ENCODE measurements at places on chromosomes 2 and 18.
A peak's percentile ranks its signal among the peaks of the same experiment; 100 is the strongest.

GRCh38 chr2:150280231-150280630, 207.2 kb downstream of the RND3 start:
- H3K36me3 ChIP-seq: no peaks in the 10 kb centered on the region
- peak; percentile 68 for DNase-seq
- no peaks in the 10 kb centered on the region for H3K4me1 ChIP-seq
- H3K27me3 ChIP-seq: no peaks in the 10 kb centered on the region

- no peaks in the 10 kb centered on the region for H3K36me3 ChIP-seq
- no peak overlapping the region for H3K4me3 ChIP-seq
- H3K27ac ChIP-seq: no peak overlapping the region
- H3K4me1 ChIP-seq: no peaks in the 10 kb centered on the region
These were observed 32.8 kb downstream of the FAM124B start for GRCh38 chr2:224369028-224369632.

- no peak for DNase-seq
- no peaks in the 10 kb centered on the region for H3K4me1 ChIP-seq
- no peak overlapping the region for H3K27ac ChIP-seq
- no peak overlapping the region for H3K4me3 ChIP-seq
- no peaks in the 10 kb centered on the region for H3K27me3 ChIP-seq
- no peaks in the 10 kb centered on the region for H3K36me3 ChIP-seq
These were observed 37.4 kb upstream of the GPC1 start for GRCh38 chr2:240397924-240398645.

DNA sequence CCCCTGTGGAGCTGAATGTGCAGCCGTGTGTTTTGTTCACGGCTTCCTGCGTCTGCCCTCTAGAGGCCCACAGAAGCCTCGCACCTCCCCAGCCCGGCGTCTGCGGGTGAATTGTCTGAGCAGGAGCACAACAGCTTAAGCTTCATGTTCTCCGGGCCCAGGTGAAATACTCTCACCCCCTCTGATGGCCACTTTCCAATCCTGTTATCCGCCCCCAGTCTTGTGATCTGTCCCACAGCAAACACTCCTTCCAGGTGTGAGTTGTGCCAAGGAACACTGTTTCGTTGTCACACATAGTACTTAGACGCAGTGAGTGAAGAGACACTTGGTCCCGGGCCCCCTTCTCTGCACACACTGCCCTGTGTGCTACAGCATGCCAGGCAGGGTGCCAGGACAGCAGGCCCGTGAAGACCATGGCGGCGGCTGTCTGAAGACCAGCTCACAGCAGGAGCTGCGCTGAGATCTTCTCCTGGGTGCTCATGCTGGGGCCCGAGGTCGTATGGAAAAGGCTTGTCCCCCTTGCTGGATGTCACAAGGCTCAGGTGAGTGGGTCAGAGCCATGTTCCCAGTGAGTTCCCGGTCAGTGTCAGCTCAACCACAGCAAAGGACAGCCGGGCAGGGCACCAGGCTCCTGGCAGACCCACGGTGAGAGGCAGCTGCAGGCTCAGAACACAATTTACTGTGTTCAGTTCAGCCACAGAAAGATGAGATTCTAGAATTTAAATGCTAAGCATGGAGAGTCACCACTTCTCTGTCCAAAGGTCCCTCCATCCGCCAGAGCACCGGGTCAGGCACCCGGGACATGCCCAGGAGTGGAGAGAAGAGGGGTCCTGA, 6.8 kb upstream of the PXDN start:
- H3K4me1 ChIP-seq: no peaks in the 10 kb centered on the region
- DNase-seq: peak; percentile 78
- H3K27ac ChIP-seq: no peak overlapping the region
- H3K27me3 ChIP-seq: no peaks in the 10 kb centered on the region
- no peaks in the 10 kb centered on the region for H3K36me3 ChIP-seq

DNA sequence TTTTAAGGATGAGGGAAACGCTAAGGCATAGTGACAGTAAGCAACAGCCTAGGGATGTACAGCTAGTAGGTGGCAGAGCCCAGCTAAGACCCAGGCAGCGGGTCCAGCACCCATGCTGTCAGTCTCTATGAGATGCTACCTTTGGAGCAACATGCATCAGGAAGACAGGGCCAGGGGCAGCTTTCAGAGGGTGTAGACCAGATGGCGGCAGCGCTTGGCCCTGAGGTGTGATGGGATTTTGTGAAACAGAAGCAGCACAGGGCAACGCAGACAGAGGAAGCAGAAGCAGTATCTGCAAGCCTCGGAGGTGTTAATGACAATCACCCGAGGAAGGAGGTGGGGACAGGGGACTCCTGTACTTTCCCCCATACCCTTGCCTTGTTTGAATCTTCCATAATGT, 43.2 kb downstream of the SDC1 start:
- H3K4me3 ChIP-seq: no peak overlapping the region
- no peaks in the 10 kb centered on the region for H3K27me3 ChIP-seq
- no peaks in the 10 kb centered on the region for H3K36me3 ChIP-seq
- H3K4me1 ChIP-seq: no peaks in the 10 kb centered on the region
- H3K27ac ChIP-seq: no peak overlapping the region

DNA sequence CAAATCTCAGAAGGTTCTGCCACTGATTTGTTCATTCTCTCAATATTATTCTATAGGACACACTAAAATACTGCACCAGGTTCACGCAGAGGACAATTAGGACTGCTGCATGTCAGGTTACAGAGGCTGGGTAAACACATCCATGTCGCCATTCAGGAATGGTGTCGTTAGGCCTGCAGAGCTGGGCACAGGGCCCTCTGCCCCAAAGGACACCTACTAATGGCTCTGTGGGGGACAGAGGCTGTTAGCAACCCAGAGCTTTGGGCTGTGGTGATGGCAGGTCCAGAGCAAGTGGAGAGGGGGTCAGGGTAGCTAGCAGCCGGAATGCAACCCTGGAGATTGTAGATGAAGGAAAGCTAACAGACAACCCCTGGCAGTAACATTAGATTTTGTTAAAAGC, 115.9 kb downstream of the TTC32 start:
- DNase-seq: no peak
- H3K27ac ChIP-seq: no peak overlapping the region
- H3K27me3 ChIP-seq: no peaks in the 10 kb centered on the region
- no peaks in the 10 kb centered on the region for H3K4me1 ChIP-seq
- no peak overlapping the region for H3K4me3 ChIP-seq
- H3K36me3 ChIP-seq: no peaks in the 10 kb centered on the region

GRCh38 chr2:104378853-104379374, 475.0 kb upstream of the POU3F3 start:
- DNase-seq: no peak
- H3K36me3 ChIP-seq: no peaks in the 10 kb centered on the region
- H3K27me3 ChIP-seq: no peaks in the 10 kb centered on the region
- H3K27ac ChIP-seq: no peak overlapping the region
- no peak overlapping the region for H3K4me3 ChIP-seq

GRCh38 chr2:16038621-16039020, 98.3 kb downstream of the MYCN start:
- no peaks in the 10 kb centered on the region for H3K4me1 ChIP-seq
- H3K27me3 ChIP-seq: no peaks in the 10 kb centered on the region
- no peak overlapping the region for H3K4me3 ChIP-seq
- no peak overlapping the region for H3K27ac ChIP-seq
- no peak for DNase-seq

- H3K27me3 ChIP-seq: no peaks in the 10 kb centered on the region
- H3K36me3 ChIP-seq: no peaks in the 10 kb centered on the region
- H3K4me3 ChIP-seq: no peak overlapping the region
- H3K27ac ChIP-seq: no peak overlapping the region
- no peaks in the 10 kb centered on the region for H3K4me1 ChIP-seq
These were observed 1642.6 kb upstream of the CELF4 start for GRCh38 chr18:39208190-39208589.

- no peaks in the 10 kb centered on the region for H3K4me1 ChIP-seq
- H3K36me3 ChIP-seq: no peaks in the 10 kb centered on the region
- H3K27ac ChIP-seq: no peak overlapping the region
- no peak overlapping the region for H3K4me3 ChIP-seq
- no peak for DNase-seq
- H3K27me3 ChIP-seq: no peaks in the 10 kb centered on the region
These were observed 41.6 kb downstream of the GPR155 start for GRCh38 chr2:174445248-174445647.

DNA sequence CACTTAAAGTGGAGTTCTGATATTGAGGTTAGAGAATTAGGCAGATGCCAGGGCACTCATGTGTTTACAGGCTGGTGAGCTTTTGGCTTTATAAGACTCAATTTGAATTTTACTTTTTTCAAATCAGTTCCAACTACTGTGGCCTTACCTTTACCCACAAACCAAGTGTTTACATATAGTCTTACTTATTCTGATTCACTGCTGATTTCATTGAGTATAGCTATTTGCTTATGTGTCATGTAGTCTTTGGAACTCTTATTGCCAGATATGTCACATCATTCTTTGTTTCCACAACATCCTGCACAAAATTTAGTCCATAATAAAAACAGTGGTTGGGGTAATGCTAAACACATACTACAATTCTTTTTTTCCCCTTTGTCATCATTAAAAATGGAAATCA, 96.5 kb downstream of the XIRP2 start:
- H3K27ac ChIP-seq: no peak overlapping the region
- DNase-seq: no peak
- no peaks in the 10 kb centered on the region for H3K36me3 ChIP-seq
- H3K27me3 ChIP-seq: no peaks in the 10 kb centered on the region

DNA sequence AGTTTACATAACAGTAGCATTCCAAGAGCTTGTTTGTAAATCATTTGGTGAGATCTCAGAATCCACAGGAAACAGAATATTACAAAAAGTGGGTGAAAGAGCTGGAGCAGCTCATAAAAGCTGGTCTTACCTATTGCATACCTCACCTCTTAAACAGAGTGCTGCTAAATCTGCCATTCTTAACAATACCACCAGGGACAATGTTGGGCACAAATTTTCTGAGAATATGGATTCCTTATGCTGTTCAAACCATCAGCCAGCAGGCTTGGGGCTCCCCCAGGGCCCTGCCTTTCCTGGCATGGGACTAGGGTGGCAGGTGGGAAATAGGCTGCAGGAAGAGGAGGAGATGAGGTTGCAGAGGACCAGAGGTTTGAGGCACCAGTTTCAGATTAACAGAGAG, 55.6 kb downstream of the TGFA start:
- H3K27ac ChIP-seq: no peak overlapping the region
- no peaks in the 10 kb centered on the region for H3K36me3 ChIP-seq
- no peaks in the 10 kb centered on the region for H3K27me3 ChIP-seq
- H3K4me3 ChIP-seq: no peak overlapping the region
- H3K4me1 ChIP-seq: no peaks in the 10 kb centered on the region

- H3K4me3 ChIP-seq: no peak overlapping the region
- H3K36me3 ChIP-seq: no peaks in the 10 kb centered on the region
- no peak overlapping the region for H3K27ac ChIP-seq
These were observed 66.4 kb downstream of the UBE2E3 start for GRCh38 chr2:181046833-181047232.

GRCh38 chr2:100739735-100740432, 80.1 kb upstream of the NPAS2 start:
- H3K27me3 ChIP-seq: no peaks in the 10 kb centered on the region
- H3K4me1 ChIP-seq: no peaks in the 10 kb centered on the region
- H3K36me3 ChIP-seq: no peaks in the 10 kb centered on the region
- no peak overlapping the region for H3K4me3 ChIP-seq

DNA sequence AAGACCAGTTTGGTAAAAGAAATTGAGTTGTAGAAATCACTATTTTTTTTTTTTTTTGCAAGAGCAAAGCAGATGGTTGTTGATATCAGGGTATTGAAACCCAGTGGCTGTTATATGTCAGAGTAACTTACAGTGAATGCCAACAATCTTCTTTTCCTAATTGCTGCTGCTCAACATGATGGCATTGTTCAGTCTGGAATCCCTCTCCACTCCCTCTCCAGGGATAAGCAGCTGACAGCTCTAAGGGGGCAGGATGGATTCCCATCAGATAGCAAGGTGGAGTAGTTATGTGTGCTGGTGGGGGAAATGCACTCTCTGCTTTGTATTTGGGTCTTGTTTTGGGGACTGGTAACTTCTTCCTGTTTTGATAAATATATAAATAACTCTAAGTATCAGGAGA, 200.0 kb downstream of the PIK3C3 start:
- no peak for DNase-seq
- H3K27me3 ChIP-seq: no peaks in the 10 kb centered on the region

- H3K27ac ChIP-seq: no peak overlapping the region
- no peak for DNase-seq
- no peaks in the 10 kb centered on the region for H3K4me1 ChIP-seq
- no peak overlapping the region for H3K4me3 ChIP-seq
- no peaks in the 10 kb centered on the region for H3K27me3 ChIP-seq
These were observed 1.8 kb upstream of the COBLL1 start for GRCh38 chr2:164843346-164843911.

All from uterus (tissue), 4 donors.